ENCODE measurements at places on chromosomes 4 and X.

DNA sequence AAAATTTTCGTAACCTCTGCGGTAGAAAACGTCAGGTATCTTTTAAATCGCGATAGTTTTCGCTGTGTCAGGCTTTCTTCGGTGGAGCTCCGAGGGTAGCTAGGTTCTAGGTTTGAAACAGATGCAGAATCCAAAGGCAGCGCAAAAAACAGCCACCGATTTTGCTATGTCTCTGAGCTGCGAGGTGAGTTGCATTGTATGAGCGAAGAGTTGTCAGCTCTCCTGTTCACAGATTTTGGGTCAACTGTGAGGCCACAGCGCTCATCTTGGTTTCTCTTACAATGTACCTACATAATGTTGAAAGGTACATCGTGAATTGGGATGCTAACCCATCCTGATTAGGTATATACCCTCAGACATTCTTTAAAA lies 486 bp downstream of the CLCN3 start:
- no peak for DNase-seq

DNA sequence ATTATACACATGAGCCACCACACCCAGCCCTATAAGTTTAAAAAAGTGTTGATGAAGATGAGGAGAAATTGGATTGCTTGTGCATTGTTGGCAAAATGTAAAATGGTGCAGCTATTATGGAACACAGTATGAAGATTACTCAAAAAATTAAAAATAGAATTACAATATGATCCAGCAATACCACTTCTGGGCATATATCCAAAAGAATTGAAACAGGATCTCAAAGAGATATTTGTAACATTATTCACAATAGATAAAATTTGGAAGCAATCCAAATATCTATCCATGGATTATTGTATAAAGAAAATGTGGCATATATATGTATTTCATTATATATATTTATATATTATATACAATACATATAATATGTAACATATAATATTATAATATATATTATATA lies 515.6 kb upstream of the GNPDA2 start:
- no peak for DNase-seq

DNA sequence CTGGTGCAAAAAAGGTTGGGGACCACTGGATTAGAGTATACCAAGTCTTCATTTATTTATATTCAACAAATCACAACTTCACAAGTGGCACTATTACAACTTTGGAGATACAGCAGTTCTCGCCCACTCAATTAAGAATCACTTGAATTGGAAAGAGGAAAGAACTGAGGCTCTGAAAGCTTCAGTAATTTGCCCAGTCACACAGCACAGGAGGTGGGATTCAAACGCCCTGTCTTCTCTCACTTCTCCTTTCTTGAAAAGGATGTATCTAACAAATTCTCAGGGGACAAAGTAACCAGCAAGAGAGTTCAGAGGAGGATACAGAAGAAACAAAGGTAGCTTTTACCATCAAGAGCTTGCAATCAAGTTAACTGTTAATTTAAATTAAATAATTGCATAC lies 12.4 kb downstream of the SMIM14 start:
- no peak for DNase-seq

- DNase-seq = no peak
Observed at GRCh38 chr4:184273166-184274147, 55.8 kb upstream of the ENPP6 start.

DNA sequence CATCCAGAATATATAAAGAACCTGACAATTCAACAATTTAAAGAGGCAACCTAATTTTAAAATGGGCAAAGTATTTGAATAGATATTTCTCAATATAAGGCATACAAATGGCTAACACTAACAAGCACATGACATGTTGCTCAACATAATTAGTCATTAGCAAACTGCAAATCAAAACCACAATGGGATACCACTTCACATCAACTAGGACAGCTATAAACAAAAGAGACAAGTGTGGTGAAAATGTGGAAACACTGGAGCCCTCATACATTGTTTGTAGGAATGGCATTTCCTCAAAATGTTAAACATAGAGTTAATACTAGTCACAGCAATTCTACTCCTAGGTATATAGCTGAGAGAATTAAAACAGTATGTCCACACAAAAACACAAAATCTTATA lies 96.7 kb downstream of the CORIN start:
- no peak for DNase-seq

GRCh38 chrX:119089619-119090018 lies 16.8 kb downstream of the CT47C1 start:
- DNase-seq = no peak

- DNase-seq = peak; percentile 48
Observed at GRCh38 chr4:79528241-79528706, 120.2 kb upstream of the GK2 start.

GRCh38 chr4:153246446-153247115 lies 42.3 kb downstream of the TRIM2 start:
- DNase-seq = no peak

GRCh38 chr4:141571362-141571761 lies 65.0 kb upstream of the IL15 start:
- peak; percentile 38 for DNase-seq

DNA sequence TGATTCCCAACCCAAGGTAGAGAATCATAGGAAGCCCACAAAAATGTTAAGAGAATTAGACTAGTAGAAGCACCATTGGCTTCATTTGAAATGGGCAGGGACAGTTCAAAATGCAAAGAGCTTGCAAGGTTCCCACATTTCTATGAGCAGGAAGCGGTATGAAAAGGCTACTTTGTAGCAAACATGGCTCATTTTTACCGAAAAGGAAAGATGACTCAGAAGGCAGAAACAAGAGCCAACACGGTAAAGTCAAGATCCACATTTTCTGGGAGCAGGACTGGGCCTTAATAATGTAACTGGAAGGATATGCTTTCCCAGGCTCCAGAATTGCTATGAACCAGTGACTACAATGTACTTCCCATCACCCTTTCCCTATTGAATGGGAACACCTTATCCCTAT lies 89.5 kb downstream of the GLRA3 start:
- DNase-seq = no peak

GRCh38 chrX:24607616-24608015 lies 39.5 kb downstream of the PCYT1B start:
- no peak for DNase-seq

DNA sequence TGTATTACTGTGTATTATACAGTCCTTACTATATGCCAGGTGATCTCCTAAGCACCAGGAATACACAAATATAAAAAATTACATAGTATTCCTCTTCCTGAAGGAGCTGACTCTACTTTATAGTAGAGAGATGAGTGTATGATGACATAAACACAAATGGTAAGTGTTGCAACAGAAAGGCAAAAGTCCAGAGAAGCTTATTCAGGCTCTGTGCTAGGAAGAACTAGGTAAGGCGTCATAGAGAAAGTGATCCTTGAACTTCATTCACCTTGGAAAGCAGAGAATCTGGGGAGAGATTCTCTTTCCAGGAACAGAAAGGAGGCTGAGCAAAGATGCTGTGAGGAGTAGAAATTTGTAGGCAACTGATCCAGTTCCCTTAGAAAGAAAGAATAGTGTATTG lies 115.0 kb upstream of the KCNIP4 start:
- no peak for DNase-seq

- DNase-seq = no peak
Observed at GRCh38 chrX:63740382-63740781, 44.6 kb downstream of the ARHGEF9 start.

- DNase-seq = no peak
Observed at GRCh38 chrX:110004731-110005369, 1.9 kb downstream of the TMEM164 start.

- no peak for DNase-seq
Observed at GRCh38 chr4:43423276-43423675, 530.8 kb downstream of the GRXCR1 start.

DNA sequence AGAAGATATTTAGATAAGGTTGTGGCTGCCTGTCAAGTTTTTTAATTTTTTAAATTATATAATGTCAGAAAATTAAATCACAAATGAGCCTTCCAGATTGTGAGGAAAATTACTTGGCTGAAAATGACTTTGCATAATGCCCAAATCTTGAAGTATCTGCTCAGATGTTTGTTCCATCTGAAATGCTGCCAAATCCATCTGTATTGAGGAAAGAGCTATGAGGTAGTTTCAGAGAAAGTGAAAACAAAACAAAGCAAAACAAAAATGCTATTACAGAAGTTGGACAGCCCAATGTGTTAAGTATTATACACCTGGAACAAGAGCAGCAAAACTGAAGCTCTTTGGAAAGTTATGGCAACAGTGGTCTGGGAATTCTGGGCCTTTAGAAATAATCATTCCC lies 23.3 kb upstream of the GUCY1B1 start:
- DNase-seq = no peak

GRCh38 chr4:40119344-40119743 lies 62.7 kb downstream of the N4BP2 start:
- DNase-seq = no peak

- no peak for DNase-seq
Observed at GRCh38 chr4:144989306-144989705, 108.7 kb downstream of the ANAPC10 start.

DNA sequence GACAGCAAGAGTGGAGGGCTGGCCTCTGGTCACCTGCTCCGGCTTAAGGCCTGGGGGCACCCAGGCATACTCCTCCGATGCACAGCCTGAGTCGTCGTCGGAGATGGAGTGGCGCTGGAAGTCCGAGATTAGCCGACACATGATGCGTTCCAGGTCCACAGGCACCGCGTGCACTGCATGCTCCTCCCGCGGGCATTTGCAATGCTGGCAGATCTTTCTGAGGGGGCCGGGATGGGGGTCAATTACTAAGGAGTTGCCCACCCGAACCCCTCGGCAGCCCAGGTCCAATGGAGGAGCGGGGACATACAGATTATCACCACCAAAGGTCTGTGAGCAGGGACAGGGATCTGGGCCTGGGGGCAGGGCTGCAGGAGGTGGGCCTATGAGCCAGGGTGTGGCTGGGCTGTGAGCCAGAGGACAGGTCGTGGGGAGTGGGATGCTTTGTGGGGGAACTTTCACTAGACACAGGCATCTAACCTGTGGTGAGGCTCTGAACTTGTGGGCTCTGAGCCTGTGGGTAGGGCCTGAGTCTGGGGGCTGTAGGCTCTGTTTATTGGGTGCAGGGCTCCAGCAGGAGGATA lies 2.4 kb downstream of the PRICKLE3 start:
- DNase-seq = no peak

DNA sequence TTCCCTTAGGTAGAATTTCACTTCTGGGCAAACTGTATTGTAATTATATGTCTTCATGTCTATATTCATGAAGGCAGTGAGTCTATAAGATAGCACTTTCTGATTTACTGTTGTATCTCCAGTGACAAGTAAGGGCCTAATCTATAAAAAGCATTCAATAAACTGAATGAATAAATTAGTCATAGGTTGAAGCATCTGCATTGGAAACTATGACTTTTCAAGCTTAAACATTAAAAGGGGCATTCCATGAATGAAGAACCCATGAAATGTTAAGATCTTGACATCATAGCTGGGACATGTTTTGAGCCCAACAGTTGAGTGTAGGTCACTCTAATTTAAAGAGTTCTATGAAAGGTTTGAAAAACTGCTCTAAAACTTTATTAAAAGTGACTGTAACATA lies 159.3 kb upstream of the LCORL start:
- DNase-seq = no peak

DNA sequence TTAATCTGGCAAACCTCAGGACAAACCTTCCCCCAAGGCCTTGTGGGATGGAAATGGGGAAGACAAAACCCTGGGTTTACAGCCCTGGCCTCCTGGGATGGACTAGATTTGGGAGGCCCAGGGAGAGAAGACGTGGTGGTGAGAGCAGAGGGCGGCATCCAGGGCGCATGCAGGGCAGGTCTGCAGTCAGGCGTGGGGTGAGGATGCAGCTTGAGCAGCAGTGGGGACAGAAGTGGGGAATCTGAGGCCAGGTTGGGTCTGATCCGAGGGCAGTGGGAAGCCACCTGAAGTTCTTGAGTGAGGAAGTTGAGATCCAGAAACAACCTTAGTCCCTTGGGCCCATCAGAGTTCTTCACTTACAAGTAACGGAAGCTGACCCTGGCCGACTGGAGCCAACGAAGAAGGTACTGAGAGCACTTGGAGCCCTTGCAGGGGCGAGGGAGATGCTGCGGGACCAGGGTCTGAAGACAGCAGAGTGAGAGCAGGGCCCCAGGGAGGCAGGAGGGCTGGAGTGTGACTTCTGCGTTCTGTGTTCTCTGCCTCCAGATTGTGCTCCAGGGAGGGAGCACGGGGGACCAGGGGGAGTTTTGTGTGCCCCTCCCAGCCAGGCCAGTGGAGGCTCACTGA lies 42.0 kb upstream of the GPR78 start:
- DNase-seq = no peak

DNA sequence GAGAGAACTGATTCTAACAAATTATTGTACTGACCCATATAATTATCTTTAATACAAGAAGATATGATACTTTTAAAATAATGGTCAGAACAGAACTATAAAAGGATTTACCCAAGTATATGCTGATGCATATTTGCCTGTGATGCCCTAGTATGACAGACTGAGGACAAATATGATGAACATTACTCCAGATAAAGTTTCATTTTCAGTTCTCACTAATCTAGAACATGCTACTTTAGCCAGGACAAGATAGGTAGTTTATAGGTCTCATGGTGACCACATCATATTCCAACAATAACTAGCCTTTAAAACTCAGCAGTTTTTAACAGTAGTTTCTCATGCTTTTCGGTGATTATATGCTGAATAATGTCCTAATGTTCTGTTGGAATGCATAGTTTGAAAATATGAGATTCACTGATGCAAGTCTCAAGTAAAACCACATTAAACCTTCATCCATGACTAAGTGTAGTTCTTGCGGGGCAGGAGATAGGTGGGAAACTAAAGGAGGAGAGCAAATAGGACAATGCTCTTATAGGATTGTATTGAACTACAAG lies 295.2 kb upstream of the AGA start:
- DNase-seq = peak; percentile 12

DNA sequence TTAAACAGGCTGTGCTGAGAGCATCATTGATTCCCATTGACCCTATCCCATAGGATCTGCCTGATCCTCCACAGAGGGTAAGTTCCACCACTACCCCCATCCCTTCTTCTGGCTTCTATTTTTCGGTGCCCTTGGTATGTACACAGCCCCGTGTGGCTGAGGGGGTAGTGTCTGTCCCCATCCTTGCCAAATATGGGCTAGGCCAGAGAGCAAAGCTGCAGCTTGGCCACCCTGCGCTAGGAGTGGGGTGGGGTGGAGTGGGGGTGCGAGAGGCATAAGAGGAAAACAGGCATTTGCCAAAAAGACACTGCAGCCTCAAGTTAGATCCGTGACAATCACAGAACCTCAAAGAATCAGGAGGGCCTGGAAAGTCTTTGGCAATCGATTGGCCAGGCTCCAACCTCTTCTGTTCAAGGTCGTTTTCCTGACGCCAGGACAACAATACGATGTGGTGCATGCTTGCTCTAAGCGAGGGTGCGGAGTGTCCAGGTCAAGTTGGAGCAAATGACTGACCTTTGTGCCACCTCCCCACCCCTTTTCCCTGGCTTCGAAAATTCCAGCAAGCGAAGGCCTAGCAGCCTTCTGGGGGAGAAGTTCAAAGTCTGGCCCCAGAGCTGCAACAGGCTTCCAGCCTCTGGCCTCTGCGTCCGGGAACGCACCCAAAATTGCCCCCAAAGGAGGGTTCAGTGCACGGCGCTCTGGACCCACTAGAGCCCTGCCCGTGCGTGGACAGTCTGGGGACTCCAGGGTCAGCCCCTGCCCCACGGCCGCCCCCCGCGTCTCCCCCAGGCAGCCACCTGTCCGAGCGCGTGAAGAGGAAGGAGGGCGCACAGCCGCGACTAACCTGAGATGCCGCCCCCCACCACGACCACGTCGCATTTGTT lies 598 bp downstream of the MAOB start:
- no peak for DNase-seq

GRCh38 chr4:88333741-88334405 lies 44.8 kb upstream of the HERC6 start:
- DNase-seq = peak; percentile 20
